ENCODE measurements at places on chromosomes 2 and 18.

DNA sequence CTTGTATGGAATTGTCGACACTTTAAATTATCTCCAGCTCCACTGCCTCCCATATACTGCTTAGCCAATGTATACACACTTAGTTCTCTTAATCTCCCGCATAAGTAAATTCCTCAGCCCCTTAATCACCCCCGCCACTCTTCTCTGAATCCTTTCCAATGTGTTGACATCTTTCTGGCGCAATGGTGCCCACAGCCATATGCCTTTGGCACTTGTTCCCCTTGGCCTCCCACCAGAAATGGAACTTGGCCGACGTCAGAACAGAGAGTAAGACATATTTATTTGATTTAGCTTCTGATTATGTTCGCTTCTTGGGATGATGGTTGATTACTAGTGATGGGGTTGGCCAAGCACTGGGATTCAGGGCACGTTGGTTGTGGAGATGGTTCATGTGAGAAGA lies 1089.3 kb upstream of the CELF4 start:
- DNase-seq = no peak

DNA sequence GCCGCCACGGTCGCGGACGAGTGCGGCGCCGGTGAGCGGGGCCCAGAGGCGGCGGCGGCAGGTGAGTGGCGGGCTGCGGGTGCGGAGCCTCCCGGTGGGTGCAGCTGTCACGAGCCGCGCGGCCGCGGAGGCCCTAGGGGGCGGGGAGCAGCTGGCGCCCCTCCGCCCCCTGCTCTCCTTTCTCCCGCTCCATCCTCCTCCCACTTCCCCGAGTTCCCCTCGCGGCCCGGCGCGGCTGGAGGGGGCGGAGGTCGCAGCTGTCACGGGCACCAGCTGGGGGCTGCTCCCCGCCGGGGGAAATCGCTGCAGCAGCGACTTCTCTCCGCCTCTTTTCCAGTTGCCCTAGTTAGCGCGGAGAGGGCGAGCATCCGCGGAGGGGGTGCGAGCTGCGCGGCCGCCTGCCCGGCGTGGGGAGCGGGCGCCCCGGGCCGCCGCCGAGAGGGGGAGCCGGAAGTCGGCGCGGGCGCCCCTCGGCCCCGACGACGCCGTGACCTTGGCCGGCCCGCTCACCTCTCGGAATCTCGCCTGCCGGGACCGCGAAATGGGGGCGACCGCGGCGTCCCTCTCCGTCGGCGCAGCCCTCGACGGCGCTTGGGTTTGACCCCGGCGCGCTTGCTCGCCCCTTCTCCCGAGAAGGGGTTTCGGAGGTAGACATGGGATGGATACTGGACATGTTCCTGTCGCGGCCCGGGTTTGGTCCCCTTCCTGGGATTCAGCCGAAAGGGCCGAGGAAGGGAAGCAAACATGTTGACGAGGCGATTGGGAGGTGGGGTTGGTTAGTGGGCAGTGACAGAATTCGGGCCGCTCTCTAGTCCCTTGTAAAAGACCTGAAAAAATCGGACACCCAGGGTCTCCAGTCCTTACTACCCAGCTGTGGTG lies 727 bp downstream of the NCOA1 start:
- peak; percentile 31 for DNase-seq

DNA sequence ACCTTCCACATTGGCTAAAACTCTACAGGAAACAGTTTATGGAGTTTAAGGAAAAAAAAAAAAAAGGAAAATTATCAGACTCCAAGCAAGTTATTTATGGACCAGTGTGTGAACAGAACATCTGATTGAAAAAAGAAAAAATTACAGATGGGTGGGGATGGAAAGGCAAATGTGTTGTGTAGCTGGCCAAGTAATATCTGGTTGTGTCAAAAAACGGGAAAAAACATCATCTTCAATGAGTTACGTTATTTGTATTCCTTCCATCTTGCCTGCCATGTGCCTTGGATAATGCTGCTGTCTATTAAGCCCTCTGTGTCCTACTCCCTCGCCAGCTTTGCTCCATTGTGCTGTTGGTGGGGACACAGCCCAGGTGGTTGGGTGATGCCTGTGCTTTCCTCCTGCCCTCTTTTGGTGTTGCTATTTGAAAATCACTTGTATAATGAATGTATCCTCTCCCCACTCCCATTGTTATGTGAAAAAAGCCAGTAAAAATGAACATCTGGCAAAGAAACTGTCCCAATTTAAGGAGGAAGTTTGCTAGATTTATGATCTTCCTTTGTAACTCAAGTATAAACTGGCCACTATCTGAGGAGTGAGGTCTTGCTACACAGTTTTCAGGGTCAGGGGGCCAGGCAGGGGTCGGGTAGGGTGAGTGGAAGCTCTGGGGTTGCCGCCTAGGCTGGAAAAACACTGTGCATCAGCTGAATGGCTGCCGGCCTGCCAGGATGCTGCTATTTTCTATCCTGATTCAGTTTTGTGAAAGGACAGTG lies 155.9 kb downstream of the FMNL2 start:
- no peak for DNase-seq

DNA sequence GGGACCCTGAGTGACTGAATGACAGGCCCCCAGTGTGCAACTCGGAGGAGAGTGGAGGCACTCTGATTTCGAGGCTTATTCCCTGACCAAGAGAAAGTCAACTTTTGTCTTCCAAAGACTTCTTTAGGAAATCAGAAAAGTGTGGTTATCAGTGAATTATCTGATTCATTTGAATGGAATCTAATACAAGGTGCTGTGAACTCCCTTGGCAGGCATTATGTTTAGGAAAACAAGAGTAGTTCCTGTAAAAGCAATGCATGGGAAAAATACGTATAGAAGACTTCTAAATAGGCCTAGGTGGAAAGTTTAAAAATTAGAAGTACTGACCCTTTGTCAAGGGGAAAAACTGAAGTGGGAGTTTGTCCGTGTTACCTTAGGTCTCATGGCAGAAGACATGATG lies 269.4 kb downstream of the GBX2 start:
- no peak for DNase-seq

GRCh38 chr18:24734058-24734457 lies 273.6 kb downstream of the HRH4 start:
- no peak for DNase-seq

DNA sequence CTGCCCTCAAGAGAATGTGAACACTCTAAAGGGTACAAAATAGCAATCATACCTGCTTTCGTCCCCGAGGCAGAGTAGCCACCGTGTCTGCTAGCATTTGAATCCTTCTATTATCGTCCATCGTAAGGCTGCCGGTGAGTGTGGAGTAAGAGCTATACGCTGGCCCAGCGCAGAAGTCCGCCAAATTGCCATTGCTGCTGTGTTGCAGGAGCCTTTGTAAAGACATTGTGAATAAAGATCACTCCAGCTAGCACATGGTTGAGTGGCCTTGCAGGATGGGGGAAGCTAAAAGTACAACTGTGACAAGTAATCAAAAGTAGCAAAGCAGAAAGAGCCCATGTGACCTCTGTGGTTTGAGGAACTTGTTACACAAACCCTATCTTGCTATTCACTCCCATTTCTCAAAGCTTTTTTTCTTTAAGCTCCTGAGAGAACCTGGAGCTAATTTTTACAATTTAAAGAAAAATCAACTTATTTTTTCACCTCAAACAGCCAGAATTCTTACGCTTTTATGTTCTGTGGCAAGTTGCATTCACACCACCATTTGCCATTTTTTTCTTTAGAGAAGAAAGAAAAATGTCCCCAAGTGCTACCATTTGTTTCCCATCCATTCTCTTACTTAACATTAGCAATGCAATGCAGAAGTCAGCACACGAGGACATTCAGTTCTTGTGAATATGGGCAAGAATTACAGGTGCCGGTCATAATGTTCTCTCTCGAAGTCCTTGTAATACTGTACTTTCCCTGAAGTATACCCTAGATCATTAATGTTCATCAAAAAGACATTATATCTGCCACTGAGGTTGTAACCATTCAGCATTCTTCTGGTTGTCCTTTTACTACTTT lies at the start of gene CYTIP:
Gene CYTIP, minus strand, starts transcription at position 295 of the 846 bp plus-strand sequence. Its CDS starts 69 bp downstream, at position 226.
- DNase-seq = no peak

DNA sequence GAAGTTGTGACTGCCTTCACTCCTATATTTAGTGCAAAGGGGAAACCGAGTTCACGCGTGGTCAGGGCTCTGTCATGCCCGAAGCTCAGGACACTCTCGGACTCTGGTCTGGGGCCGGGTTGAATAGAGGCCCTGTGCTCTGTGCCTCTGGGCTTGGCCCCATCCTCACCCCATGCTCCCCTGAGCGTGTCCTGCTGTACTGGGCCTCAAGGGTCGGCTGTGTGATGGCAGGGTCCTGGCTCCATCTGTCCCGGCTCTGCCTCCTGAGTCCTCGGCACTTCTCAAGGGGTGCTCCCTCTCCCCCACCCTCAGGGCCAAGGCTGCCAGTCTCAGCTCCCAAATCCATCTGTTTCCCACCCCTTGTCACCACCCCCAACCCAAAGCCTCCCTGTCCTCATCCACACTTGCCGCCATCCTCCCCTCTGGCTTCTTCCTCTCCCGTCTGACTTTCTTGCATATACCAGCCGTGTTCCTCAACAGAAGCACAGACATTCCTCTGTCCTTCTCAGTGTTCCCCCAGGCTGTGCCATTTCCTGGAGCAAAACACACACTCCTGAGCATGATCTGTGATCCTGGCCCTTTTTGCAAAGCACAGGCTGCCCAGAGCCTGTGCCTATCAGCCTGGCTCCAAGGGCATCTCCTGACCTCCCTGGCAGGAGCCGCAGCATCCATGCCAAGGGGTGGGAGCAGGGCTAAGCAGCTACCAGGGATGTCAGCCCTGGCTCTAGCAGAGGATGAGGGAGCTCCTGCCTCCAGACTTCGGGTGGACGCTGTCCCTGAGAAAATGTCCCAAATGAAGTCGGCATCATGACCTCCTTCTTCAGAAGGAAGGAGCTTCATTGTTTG lies 64.2 kb upstream of the OTOS start:
- no peak for DNase-seq

- DNase-seq = no peak
Measured at GRCh38 chr2:128154225-128154624, 63.2 kb downstream of the UGGT1 start.

- no peak for DNase-seq
Measured at GRCh38 chr2:60884800-60885199, 3.4 kb downstream of the REL start.
